Activated CD8-positive, alpha-beta T cell treated with anti-CD3 and anti-CD28 coated beads for 36 hours (primary cell): ENCODE measurements at places on chromosomes 2 and 18. TPM values are rescaled to one million over a fixed set of nuclear protein-coding genes. Genes with fewer than 3 reads are reported as not detected.

DNA sequence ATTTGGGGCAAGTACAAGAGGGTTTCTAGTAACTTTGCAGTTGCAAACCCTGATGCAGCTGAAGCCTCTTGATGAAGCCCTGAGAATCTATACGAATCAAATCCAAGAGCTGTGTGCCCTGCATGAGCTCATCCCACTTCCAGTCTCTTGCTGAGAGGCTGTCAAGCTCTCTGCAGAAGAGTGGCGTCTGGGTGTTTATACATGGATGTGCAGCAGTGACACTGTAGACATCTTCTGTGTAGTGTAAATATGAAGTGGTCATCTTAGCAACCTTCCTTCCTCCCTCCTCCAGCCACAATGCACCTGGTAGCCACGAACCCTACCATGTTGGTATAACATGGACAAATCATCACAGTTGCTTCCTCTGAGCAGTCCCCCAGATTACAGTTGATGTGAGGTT, 18.4 kb upstream of the KIAA2012 start:
- no peak for DNase-seq

DNA sequence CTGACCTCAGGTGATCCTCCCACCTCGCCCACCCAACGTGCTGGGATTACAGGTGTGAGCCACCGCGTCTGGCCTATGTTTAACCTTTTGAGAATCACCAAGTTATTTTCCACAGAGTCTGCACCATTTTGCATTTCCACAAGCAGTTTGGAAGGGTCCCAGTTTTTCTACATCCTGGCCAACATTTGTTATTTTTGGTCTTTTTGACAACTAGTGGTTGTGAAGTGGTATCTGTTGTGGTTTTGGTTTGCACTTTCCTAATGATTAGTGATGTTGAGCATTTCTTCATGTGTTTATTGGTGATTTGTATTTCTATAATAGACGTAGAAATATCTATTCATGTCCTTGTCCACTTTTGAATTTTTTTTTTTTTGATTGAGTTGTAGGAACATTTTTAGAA, 67.9 kb downstream of the BIRC6 start:
- no peak for DNase-seq

DNA sequence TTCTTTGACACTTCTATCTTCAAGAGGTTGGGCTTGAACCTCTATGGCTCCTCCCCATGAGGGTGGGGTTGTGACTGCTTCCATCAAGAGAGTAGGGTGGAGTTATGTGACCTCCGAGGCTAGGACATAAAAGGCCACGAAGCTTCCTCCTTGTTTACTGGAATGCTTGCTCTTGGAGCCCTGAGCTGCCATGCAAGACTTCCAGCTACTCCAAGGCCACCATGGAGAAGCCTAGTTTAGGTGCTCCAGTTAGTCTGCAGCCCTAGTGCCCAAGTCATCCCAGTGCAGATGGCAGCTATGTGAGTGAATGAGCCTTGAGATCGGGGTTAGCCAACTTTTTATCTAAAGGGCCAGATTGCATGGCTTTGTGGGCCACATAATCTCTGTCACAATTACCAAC, 2.4 kb upstream of the MERTK start:
- DNase-seq: no peak

- no peak for DNase-seq
These were observed 39.1 kb downstream of the ATOH8 start for GRCh38 chr2:85792783-85793441.

DNA sequence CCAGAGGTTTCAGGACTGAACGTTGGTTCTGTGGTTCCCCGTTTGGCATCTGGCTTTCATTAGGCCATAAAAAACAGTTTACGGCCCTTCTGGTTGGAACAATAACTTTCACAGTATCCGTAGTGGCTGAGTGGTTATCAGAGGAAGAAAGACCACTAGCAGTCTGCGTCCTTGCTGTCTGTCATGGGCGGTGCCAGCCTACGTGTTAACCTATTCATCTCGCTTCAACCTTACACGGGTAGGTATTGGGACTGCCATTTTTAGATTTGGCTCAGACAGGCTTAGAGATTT, 42.6 kb upstream of the ROCK2 start:
- no peak for DNase-seq

DNA sequence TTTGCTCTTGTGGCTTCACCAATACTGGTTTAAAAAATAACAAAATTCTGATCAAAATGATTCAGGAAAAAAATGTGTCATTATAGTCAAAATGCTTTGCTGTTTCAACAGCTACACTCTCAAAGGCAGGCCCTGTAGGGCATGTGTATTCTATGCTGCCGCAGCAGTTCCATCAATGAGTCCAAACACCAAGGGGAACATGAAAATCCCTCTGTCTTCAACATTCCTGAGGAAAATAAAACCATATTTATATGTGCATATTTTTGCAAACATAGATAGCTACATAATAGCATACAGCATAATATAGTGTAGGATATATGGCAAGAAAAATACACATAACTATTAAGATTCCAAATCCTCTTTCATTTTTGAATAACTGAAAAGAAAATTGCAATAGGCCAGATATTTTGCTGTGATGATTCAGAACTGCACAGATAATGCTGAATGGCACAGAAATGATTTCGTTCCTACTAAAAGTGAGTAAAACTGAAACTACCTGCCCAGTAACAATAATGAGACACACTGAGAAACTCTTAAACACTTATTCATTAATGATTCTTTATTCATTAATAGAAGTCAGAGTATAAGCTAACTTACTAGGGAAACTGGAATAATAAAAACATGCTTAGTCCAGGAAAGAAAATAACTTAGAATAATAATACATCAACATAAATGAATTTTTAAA, 343.8 kb downstream of the SUCLG1 start:
- no peak for DNase-seq

DNA sequence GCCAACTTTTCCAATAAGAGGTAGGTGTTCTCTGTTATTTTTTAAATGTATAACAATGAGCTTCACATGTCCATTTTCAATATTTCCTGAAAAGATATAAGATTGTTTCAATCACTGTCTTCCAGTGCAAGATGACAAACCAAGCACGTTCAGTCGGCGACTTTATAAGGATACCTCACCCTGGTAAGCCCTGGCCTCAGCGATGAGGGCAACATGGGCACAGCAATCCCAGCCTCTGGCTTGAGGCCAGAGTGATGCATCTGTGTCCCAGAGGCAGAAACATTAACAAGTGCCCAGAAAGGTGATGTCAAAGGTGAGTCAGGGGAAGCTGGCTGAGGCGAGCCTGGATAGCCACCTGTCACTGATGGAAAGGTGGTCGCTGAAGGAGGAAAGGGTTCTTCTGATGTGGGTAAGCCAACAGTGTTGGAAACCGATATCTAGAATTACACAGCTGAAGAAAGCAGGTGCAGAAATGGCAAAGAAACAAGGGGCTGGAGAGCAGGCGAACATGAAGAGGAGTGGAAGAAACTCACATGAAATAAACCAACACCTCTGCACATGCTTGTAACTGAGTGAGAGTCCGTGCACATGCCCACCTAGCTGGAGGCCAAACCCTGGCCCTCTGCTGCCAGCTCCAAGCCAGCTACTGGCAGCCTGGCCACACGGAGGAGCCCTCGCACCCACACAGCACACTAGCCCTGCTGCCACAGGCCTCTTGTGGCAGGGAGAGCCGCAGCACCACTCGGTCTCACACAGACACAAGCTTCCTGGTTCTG, 65.5 kb downstream of the FBXO15 start:
- peak; percentile 84 for DNase-seq

GRCh38 chr2:96954011-96954846, 32.2 kb downstream of the FAM178B start:
- DNase-seq: peak; percentile 56

DNA sequence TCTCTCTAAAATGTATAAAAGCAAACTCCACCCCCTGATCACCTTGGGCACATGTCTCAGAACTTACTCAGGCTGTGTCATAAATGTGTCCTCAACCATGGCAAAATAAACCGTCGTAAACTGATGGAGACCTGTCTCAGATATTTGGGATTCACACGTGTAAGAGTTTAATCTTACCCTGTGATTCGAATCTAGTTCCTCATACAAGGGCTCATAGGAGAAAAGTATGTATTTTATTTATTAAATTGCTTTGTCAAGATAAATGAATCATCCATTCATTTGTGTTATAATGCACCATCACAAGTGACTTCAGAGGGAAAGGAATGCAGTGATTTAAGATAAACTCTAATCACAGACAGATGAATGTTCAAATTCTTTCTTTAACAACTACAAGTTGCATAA, 712.5 kb upstream of the LRATD1 start:
- no peak for DNase-seq

- no peak for DNase-seq
These were observed 724.5 kb downstream of the EPHA4 start for GRCh38 chr2:220847589-220847988.

- no peak for DNase-seq
These were observed 259.9 kb downstream of the HAUS1 start for GRCh38 chr18:46364048-46364447.

GRCh38 chr18:2617401-2617998, 38.0 kb upstream of the SMCHD1 start:
- no peak for DNase-seq

DNA sequence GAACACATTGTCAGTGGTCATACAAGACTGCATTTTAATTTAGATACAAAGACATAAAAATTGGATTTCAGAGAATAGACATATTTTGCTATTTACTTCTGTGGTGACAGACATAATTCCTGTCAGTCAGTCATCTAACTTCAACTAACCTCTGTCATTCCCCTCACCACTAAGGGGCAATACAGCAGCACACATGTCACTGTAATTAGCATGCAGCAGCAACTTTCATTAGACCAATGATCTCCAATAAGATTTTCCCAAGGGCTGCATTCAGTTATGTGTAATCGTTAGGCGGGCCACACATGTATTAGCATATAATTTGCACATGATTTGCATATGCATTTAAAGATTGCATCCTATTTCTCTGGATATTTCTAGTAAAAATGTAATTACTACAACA, 624.5 kb downstream of the NR4A2 start:
- DNase-seq: no peak

DNA sequence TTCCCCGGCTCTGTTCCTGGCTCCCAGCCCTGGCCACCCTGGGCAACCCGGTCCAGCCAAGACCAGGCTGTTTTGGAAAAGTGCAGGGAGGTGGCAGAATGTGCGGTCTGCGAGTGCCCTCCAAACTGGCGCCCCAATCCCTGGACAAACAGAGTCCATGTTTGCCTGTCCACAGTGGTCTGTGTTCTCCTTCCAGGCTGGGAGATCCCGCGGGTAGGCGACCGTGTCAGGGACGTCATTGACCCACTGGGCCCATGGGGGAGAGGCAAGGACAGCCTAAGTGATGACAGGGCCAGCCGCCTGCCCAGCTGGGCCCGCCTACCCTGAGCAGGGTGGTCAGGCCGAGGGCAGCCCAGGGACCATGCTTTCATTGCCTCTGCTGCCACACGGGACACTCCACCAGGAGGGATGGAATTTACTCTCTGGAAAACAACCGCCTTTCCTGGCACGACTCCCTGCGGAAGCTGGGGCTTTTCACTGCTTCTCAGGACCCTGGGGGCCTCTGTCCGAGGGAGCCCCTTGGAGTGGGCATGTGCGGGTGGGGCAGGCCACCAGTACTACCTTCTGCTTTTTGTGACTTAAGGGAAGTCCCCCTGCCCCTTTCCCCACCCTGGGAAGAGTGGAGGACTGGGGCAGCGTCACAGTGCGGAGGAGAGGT, 20.1 kb downstream of the CYP26B1 start:
- DNase-seq: no peak

The RBM43 gene
- 3.5 TPM for total RNA-seq

The SERPINB12 gene
- total RNA-seq: not detected

The DIPK1C gene
- total RNA-seq: not detected
